ENCODE measurements at places on chromosomes 11 and 22. TPM values are rescaled to one million over a fixed set of nuclear protein-coding genes. Genes with fewer than 3 reads are reported as not detected.

Gene APOBEC3G
- total RNA-seq = 1.8 TPM

Gene TBX1
- 3.1 TPM for total RNA-seq

Gene TREH
- total RNA-seq = not detected

Gene SYTL2
- 2.2 TPM for total RNA-seq

Gene LRRC74B
- not detected for total RNA-seq

Gene GAB2
- 27.0 TPM for total RNA-seq

Gene MMP12
- total RNA-seq = not detected

Gene SLC17A6
- total RNA-seq = not detected

Gene OR56B4
- not detected for total RNA-seq

Gene NAALADL1
- 3.1 TPM for total RNA-seq

Gene MFRP
- total RNA-seq = not detected

Gene OR51I1
- not detected for total RNA-seq

Gene OR52E8
- not detected for total RNA-seq

Gene SLC22A12
- not detected for total RNA-seq

Gene IL10RA
- total RNA-seq = 49.0 TPM

Gene UBQLNL
- total RNA-seq = not detected

Gene RFPL3
- not detected for total RNA-seq

Gene STARD10
- total RNA-seq = 55.2 TPM

Gene ADAMTS15
- 13.4 TPM for total RNA-seq

Gene KRTAP5-11
- not detected for total RNA-seq

Gene SLCO2B1
- total RNA-seq = 19.7 TPM

Gene QSER1
- 25.3 TPM for total RNA-seq

Gene CST6
- total RNA-seq = not detected

Gene XKR3
- not detected for total RNA-seq

Gene TCF20
- total RNA-seq = 18.9 TPM
